ENCODE measurements at places on chromosomes 1 and 21. TPM values are rescaled to one million over a fixed set of nuclear protein-coding genes. Genes with fewer than 3 reads are reported as not detected.
A peak's percentile ranks its signal among the peaks of the same experiment; 100 is the strongest.

Gene FBXO28
- 29.6 TPM for total RNA-seq

GRCh38 chr1:14262637-14263036, 335.8 kb upstream of the KAZN start:
- no peak for DNase-seq

DNA sequence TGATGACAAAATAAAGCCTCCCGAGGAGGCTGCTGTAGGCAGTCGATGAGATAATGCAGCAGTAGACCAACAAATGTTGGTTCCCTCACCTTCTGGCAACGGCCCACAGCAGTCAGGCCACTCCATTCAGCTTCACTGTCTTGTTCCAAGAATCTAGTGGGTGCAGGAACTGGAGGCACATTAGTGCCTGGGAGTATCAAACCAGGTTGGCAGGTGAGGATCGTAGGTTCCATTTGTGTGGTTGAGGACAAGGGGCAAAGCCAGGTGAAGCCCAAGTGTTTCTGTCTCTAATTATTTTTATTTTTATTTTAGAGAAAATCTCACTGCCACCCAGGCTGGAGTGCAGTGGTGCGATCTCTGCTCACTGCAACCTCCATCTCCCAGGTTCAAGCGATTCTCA, 13.3 kb downstream of the FBXO2 start:
- DNase-seq, result no peak

Gene RNU1-2
- 1,358 TPM for total RNA-seq

Gene NGF
- total RNA-seq, result 2.6 TPM

Gene MCOLN2
- total RNA-seq, result 1.8 TPM

Gene CHD1L
- total RNA-seq, result 32.6 TPM

- no peak for DNase-seq
Observed at GRCh38 chr1:79549201-79549600, 542.7 kb upstream of the ADGRL4 start.

DNA sequence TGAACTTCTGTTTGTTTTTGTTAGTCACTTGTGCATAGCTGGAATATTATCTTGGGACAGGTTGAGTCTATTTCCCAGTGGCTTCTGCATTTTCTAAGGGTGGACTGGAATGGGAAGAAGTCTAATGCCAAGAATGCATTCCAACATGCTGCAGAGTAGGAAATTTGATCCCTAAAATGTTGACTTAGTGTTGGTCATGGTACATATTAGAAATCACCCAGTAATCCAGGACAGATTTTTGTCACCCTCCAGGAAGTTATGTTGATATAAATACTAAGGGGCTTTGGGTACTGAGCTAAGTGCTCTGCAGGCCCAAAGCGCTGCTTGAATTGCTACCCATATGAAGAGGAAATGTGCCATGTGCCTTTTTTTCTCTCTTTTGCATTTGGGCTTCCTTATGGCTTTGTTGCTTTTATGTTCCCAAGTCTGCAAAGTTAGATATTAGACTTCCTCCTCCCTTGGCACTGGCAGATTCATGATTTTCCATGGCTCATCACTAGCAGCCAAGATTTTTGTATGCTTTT, 10.0 kb downstream of the ARID1A start:
- DNase-seq, result no peak

GRCh38 chr1:224623310-224623714, 7.2 kb downstream of the CNIH3 start:
- DNase-seq, result no peak

- no peak for DNase-seq
Observed at GRCh38 chr1:162666006-162666645, 33.9 kb downstream of the DDR2 start.

Gene CELA2A
- total RNA-seq, result 1.8 TPM

Gene PRR9
- not detected for total RNA-seq

DNA sequence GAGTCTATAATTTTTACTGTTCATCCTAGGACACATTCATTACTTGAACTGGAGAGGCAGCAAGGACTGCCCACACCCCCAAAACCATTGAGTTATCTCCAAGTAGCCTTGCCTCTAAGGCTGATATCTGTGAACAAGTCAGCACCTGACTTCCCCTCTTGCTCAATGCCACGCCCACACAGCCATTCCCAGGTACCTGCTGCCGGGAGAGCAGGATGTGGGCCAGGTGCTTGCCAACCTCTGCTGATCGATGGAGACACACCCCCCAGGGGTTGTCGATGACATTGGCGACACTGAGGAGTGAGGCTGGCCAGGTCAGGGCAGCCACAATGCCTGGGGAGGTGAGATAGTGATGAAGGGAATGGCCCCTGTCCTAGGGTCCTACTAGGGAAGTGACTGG, 60.1 kb downstream of the TMCO4 start:
- DNase-seq, result peak; percentile 69

- DNase-seq, result no peak
Observed at GRCh38 chr1:206706298-206706791, 21.6 kb downstream of the MAPKAPK2 start.

DNA sequence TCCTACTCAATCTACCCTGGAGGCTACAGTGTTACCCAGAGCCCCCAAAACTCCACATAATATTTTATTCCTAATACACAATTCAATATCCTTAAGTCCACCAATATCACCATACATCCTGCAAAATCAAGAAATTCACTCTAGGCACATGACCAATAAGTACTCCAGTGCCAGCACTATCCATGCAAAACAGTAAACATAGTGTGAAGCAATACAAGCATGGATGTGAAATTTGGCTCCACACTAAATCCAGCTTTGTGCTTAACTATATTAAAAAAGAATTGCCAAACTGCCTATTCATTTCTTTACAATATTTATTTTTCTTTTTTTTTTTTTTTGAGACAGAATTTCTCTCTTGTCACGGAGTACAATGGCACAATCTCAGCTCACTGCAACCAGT, 3.0 kb upstream of the MEAF6 start:
- DNase-seq, result no peak

Gene CASQ2
- total RNA-seq, result 3.9 TPM

DNA sequence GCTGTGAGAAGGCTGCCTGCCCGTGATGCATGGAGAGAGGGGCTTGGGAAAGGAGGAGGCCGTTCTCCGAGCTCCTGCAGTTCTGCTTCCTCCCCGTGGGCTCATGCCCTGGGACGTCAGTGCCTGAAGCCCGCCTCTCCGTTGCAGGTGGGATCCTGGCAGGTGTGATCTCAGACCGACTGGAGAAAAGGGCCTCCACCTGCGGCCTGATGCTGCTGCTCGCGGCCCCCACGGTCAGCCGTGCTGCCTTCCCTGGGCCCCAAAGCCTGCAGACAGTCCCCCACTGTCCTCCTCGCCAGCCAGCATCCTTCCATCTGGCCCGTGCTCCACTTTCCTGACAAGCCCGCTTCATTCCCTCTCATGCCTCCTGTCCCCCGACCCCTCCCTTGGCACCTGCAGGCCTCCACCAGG, 50.9 kb downstream of the SLC37A1 start:
- no peak for DNase-seq

DNA sequence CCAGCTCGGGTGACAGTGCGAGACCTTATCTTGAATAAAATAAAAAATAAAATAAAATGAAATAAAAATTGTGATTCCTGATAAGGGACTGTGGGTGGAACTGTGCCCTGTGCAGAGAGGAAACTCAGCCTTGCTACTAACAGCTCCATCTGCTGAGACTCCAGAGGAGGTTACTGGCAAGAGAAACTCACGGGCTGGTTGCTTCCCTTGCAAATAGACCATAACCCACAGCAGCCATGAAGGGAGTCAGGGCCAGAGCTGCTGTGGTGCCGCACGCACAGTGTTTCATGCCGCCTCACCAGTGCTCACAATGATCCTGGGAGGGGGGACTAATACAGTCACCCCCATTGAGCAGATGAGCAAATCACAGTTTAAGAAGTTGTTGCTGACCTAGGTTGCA, 13.7 kb downstream of the ZBTB17 start:
- no peak for DNase-seq

GRCh38 chr1:56797065-56797685, 22.0 kb downstream of the FYB2 start:
- DNase-seq, result peak; percentile 51

Gene CD48
- total RNA-seq, result 15.0 TPM

GRCh38 chr1:85149805-85150204, 51.0 kb downstream of the SYDE2 start:
- DNase-seq, result no peak

- no peak for DNase-seq
Observed at GRCh38 chr21:43930848-43931375, 65.9 kb downstream of the AGPAT3 start.

DNA sequence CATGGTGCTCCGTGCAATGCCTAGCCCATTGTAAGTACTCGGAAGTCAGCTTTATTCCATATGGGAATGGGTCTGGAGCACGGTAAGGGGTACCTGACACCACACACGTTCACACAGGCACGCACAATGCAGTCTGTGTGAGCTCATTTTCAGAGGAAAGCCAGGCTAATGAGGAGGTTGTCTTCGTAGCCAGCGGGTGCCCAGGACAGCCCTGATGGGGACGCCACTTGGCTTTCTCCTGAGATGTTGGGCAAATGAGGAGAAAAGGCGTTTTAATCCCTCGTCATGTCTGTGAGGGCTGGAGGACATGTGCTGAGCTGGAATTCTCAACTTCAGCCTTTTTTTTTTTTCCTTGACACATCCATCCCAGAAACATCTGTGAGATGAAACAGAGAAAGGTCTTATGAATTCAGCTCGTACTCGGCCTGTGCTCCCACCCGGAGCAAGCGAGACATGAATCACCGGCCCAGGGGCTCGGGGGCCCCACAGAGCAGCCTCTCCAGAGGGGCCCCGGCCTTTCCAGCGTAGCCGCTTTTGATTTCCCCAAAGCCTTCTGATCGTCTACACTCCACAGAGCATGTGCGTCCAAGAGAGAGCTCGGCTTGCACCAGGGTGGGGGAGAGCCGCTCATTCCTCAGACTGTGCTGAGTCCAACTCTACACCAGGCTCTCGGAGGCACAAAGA, 125.1 kb downstream of the EPHB2 start:
- no peak for DNase-seq

Gene KCNK2
- total RNA-seq, result 0.43 TPM

GRCh38 chr21:36419996-36420395, 34.8 kb downstream of the CHAF1B start:
- DNase-seq, result peak; percentile 81

GRCh38 chr1:165328136-165328535, 28.4 kb downstream of the LMX1A start:
- DNase-seq, result no peak

- DNase-seq, result peak; percentile 30
Observed at GRCh38 chr1:19344372-19344810, 32.3 kb downstream of the SLC66A1 start.

GRCh38 chr1:43976890-43977289, 2.1 kb upstream of the B4GALT2 start:
- DNase-seq, result no peak

GRCh38 chr1:165994107-165994506, 166.7 kb downstream of the UCK2 start:
- DNase-seq, result no peak

DNA sequence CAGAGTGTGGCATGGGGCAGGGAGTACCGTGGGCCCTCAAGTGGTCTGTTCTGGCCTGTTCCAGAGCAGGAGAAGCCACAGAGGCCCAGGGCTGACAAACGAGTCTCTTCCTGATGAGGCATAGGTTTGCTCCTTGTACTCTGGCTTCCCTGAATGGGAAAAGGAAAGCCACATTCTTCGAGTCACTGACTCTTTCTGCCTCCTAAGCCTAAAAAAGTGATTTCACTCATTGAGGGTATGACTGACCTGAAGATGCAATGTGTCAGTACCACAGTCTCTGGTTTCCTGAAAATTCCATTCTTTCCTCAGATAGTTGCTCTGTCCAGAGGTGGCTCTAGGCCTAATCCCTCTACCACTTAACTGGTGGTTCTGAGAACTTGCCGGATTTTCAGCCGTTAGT, 92.3 kb downstream of the KCNN3 start:
- no peak for DNase-seq

DNA sequence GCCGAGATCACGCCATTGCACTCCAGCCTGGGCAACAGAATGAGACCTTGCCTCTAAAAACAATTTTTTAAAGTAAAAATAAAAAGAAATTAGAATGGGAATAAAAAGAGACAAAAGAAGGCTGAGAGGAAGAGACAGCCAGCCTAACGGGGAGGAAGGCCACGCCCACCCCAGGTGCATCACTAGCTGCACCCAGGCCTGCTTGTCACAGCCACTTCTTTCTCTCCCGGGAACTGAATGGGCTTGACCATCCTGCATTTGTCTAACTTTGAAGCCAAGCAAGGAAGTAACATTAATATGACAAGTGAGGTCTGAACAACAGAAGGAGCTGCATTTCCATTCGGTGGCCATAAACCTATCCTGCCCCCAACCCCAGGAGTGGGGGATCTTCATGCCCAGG, 20.8 kb upstream of the EFNA1 start:
- no peak for DNase-seq

GRCh38 chr1:64019818-64020217, 183.6 kb upstream of the UBE2U start:
- DNase-seq, result peak; percentile 46

Gene S100A8
- 7.0 TPM for total RNA-seq

GRCh38 chr1:204408602-204409001, 3.0 kb downstream of the PPP1R15B start:
- no peak for DNase-seq

Gene THAP3
- 25.2 TPM for total RNA-seq

GRCh38 chr1:183991348-183991747, 46.2 kb downstream of the COLGALT2 start:
- DNase-seq, result no peak

DNA sequence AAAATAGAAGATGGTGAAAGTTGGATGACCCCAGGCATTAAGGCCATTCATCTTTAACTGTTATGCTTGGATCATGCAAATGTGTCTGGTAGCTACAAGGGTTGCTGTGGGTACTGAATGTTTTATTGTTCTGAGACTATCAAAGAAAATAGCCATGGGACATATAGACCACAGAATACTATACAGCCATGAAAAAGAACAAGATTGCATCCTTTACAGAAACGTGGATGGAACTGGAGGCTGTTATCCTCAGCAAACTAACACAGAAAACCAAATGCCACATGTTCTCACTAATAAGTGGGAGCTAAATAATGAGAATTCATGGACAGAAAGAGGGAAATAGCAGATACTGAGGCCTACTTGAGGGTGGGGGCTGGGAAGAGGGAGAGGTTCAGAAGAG, 249.0 kb downstream of the LTN1 start:
- no peak for DNase-seq

Gene NOS1AP
- 20.7 TPM for total RNA-seq

- DNase-seq, result no peak
Observed at GRCh38 chr1:169890761-169891538, 2.7 kb downstream of the SCYL3 start.

Gene BPNT1
- total RNA-seq, result 48.7 TPM

- no peak for DNase-seq
Observed at GRCh38 chr1:55007625-55008024, 8.9 kb downstream of the BSND start.

Data from mucosa of gallbladder (tissue), 1 donor.